Stimulated activated CD4-positive, alpha-beta T cell treated with anti-CD3 and anti-CD28 coated beads, Interleukin-1b, Interleukin-23, amount 100 ng/mL, for 1 hour (primary cell): ENCODE measurements at places on chromosomes 3 and 15.

- no peak for DNase-seq
Measured at GRCh38 chr3:127777921-127778656, 44.2 kb downstream of the MGLL start.

DNA sequence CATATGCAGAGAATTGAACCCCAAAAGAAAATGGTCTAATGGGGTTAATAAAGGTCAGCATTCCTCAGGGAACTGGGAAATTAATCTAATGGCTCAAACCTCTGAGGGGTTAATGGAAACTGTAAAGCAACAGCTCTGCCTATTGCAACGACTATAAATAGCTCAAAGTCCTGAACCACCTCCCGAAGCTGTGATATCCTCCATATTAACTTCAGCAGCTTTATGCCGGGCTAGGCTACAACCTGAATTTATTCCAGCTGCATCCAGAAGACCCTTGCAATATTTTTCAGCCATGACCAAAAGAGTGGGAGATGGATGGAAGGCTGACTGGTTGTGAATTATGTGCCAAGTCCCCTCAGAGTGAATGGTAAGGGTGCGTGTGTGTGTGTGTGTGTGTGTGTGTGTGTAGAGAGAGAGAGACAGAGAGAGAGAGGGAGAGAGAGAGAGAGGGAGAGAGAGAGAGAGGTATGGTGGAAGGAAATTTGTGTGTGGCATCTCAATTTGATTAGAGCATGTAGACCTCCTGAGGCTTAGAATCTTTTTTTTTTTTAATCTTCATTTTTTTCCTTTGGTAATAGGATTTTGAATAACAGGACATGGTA, 109.9 kb downstream of the PDCD6IP start:
- DNase-seq: no peak

DNA sequence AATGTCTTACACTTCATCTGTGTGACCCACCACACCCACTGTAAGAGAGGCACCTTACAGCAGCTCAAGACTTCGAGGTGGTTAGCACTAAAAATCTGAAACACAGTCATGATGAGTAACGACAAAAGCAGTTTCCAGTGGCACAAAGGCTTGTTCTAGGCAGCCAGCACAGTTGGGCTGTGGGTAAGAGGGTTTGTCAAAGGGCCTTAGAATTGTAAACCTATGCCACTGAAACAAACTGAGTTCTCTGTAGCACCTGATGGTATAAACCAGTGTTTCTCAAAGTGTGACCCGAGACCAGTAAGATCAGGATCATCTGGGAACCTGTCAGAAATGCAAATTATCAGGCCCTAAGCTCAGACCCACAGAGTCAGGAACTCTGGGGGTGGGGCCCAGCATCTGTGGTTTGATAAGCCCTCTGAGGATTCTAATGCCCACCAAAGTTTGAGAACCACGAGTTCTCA, 36.5 kb downstream of the DAPK2 start:
- DNase-seq: peak; percentile 34

DNA sequence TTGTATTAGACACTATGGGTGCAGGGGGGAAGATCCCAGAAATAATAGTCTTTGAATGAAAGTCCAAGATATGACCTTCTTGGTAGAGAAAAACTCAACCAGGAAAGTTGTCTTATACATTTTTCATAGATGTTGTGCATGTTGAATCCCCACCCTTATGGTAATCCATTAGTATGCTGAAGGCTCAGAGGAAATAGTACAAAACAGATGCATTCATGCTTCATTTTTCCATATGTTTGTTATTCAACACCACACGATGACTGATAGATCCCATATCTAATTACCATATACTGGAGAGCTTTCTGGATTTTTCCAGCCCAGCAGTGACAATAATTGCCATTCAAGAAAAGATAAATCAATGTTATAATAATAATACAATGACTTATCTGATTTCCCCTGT, 487.4 kb downstream of the FGF12 start:
- no peak for DNase-seq

GRCh38 chr3:165820671-165821123, 16.5 kb downstream of the BCHE start:
- DNase-seq: no peak

DNA sequence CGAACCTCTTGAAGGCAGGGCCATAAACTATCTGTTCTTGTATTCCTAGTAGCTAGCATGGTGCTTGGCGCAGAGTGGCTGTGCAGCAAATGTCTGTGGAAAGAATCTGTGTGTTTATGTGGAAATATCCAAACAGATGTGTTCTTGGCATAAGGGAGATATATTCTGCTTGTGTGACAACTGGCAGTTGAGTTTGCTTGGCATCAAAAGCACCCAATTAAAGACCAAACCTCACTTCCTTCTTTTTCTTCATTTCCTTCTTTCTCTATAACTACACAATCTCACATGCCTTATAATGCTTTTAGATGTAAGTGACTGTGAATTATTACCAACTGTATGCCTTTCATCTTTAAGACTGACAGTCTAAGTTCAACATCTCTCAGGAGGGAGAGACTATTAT, 296.5 kb downstream of the SLC9A9 start:
- no peak for DNase-seq

DNA sequence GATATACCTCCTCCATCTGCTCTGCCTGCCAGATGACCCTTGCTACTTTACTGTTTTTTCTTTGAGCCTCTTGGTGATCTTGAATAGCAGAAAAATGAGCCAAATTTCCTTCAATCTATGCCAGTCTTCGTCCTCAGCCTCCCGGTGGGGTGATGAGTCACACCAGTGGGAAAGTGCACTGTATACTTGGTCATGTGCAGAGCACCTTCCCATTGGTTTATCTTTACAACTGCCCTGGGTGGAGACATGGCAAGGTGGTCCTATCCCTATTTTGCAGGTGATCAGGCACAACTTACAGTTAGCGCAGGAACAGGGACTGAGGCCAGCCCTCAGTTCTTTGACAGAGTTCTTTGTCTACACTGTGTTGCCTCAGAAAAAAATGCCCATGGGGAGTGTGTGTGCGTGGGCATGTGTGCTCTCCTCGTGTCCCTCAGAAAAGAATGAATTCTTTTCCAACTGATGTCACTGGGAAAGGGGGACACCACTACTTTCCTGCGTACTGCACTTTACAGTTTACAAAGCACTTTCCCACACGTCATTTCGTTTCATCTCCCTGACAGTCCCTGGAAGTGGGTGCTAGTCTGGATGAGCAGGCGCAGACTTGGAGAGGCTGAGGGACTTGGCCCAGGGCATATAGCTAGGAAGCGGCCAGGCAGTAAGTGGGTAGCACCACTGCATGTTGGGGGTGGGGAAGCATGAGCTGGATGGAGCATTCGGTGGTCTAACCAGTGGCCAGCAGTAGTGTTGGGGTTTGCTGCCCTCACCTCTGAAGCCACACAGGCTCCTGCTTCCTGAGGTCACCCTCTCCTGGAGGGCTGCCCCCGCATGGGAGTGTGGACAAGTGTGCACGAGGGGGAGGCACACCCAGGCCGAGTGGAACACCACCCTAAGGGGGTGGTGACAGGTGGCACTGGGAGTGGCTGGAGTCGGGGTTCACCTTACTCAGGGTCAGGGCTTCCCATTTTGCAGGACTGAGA, 24.1 kb downstream of the SMAD3 start:
- DNase-seq: no peak

DNA sequence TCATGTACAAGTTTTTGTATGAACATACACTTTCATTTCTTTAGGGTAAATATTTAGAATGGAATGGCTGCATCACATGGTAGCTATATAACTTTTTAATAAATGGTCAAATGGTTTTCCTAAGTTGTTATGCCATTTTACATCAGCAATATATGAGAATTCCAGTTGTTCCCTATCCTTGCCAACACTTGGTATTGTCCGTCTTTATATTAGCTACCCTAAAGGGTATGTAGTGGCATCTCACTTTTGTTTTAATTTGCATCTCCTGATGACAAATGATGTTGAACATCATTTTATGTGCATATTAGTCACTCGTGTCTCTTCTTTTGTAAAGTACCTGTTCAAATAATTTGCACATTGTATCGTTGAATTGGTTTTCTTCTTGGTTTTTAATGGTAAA, 2.5 kb upstream of the MUC13 start:
- no peak for DNase-seq

- DNase-seq: no peak
Measured at GRCh38 chr3:109608574-109608973, 271.2 kb upstream of the DPPA4 start.

DNA sequence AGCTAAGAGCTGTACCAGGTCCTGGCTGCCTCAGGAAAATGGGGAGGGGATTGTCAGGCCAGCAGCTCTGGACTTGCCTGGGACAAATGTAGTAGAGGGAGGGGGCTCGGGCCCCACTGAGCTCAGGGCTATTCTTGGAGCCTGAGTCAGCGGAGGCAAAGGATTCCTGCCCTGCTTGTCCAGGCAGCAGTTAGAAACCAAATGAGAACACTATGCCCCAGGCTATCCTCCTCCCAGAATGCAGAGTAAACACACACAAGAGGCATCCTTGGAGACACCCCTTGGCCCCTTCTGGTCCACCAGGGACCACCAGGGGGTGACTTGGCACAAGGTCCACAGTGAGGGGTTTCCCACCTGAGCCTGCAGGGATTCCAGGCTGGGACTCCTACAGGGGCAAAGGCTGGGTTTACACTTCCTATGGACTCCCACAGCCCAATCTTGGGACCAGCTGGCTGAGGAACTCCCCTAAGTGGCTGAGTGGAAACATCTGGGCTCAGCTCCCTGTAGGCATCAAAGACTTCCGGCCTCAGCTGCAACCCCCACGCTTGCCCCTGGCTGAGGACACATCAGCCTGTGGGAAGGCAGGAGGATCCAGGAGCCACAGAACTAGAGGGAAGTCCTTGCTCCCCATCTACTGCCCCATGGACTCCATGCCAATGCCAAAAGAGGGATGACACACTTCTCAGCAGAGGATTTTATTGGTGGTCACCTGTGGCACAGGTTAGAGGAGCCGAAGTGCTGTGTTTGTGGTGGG, 3.4 kb upstream of the COL7A1 start:
- DNase-seq: no peak
